ENCODE measurements at places on chromosomes 12 and 14.

DNA sequence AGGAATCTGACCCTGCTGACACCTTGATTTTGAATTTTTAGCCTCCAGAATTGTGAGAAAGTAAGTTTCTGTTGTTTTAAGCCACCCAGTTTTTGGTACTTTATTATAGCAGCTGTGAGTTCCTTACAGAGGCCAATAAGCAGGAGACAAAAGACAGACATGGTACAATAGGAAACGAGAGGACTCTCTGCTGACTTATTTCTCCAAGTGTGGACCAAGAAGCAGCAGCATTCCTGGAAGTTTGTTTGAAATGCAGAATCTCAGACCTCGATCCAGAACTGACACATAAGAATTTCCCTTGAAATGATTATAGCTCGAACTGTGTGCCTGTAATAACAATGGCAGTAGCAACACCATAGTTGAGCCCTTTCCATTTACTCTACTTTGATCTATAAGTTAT, 31.9 kb upstream of the LUM start:
- DNase-seq: no peak

- DNase-seq: peak; percentile 31
Observed at GRCh38 chr14:88204221-88204620, 118.8 kb downstream of the KCNK10 start.

GRCh38 chr12:49367381-49368239, at the start of gene SPATS2:
TSS of gene SPATS2 (plus strand) at chr12:49367462. CDS start at chr12:49461013, 93,551 bp downstream.
- DNase-seq: peak; percentile 98

DNA sequence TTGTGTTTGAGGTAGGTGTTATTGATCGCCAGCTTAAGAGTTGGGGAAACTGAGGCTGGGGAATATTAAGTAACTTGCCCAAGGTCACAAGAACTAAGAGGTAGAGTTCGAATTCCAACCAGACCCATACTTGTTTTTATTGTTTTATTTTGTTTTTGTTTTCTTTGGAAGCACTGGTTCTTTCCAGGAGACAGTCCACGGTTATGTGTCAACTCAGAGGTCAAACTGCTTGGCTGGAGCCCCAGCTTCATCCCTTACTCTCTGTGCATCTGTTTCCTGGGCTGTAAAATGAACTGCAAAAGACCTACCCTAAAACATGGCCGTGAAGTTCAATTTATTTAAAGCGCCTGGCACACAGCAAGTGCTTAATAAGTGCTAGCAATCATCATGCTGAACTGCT, 74.4 kb upstream of the MAP1LC3B2 start:
- DNase-seq: no peak

GRCh38 chr12:88057994-88058718, 29.0 kb upstream of the C12orf50 start:
- no peak for DNase-seq

- peak; percentile 75 for DNase-seq
Observed at GRCh38 chr12:103495469-103496456, at the start of gene C12orf42. TSS of gene C12orf42 (minus strand) at chr12:103495968. CDS start at chr12:103478426, 17,542 bp downstream.

DNA sequence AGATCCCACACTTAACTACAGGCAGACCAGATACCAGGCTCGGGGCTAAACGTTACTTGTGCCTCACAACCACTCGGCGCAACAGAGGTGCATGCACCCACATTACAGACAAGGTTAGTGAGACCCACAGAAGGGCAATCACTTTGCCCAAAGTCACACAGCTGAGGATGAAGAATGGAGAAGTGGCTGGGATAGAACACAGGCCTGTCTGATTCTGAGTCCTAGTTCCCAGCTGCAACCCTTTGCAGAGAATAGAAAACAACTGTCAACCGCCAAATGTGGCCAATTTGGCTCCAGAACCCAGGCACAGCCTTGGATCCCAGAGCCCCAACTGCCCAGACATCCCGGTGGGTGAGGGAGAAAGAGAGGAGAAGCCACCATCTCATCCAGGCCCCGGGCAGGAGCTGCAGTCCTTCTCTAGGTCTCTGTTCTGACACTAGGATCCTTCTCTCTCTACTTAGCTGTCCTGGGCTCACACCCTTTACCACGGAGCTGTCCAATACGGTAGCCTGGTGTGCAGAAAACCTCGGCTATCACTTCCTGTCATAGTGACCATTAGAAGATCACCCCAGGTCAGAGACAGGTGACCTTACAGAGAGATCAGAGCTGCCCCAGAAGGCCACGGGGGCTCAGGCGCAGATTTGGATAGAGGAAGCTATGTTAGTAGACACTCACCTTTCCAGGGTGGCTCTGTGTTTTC, 59.1 kb downstream of the FAM222A start:
- DNase-seq: no peak

DNA sequence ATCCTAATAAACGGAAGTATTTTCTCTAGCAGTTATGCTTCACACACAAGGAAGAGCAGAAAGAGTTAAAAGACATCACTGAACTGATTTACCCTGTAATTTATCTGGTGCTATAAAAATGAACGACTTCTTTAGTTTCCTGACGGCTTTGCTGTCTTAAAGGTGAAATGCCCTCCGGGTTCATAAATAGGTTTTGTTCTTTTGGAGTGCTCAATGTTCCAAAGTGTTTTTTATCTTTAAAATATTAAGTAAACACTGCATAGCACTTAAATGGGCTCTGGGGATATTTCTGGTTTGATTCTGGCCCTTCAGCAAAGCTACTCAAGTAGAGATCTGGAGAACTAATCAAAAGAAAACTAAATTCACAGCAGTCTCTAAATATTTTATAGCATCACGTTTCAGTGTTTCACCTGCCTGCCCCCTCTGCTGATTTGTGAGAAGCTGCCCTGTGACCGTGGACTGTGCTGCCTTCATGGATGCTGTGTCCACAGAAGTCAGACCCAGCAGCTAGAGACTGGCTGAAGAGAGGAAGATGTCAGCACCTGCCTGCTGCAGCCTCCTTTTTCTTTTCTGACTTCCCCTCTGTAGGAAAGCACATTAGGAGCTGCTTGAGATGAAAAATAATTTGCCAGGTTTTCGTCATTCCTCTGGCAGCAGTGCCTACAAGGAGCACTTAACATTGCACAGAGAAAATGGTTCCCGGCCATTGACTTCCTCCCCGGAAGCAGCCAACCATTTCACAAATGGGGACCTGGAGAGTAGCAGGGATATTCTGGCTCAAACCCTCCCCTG, 205.1 kb upstream of the FSCB start:
- no peak for DNase-seq

DNA sequence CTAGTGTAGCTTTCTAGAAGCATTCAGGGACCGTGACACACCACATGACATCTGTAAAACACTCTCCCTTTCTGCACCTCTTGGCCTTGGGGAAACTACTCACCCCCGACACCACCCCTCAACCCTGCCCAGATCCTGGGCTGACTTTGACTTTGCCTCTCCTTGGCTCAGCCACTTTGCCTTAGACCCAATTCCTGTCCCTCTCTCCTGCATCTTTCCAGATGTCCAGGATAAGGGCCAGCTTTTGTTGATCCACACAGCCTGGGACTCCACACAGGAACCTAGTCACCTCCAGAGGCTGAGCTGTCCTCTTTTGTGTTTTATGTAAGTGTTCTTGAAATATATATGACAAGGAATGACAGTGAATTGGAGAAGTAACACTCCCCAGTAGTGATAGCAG, 153.7 kb upstream of the PLXNC1 start:
- DNase-seq: no peak

DNA sequence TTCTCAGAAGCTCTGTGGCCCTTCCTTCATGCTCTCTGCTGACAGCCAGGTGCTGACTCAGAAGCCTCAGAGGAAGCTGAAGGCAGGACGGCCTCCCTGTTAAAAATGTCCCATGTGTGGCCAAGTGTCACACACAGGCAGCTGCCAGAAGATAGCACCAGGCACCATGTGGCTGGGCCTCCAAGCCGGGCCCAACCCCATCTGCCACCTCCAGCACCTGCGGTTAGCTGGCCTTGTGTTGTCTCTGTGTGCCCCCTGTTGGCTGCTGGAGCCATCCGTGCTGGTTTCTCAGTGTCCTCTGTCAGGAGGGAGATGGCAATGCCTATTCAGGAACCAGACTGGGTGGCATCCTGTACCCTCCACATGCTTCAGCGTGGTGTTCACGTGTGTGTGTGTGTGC, 63.2 kb downstream of the TSPAN11 start:
- DNase-seq: peak; percentile 83

- no peak for DNase-seq
Observed at GRCh38 chr14:101055106-101055662, 151.7 kb upstream of the RTL1 start.

- no peak for DNase-seq
Observed at GRCh38 chr14:29857551-29857950, 70.1 kb downstream of the PRKD1 start.

- no peak for DNase-seq
Observed at GRCh38 chr12:46538976-46539375, 166.4 kb upstream of the SLC38A2 start.

GRCh38 chr12:20601668-20602280, 93.4 kb upstream of the SLCO1C1 start:
- peak; percentile 47 for DNase-seq

GRCh38 chr12:113056631-113057488, at the start of gene DTX1:
TSS of gene DTX1 (plus strand) at chr12:113056730. CDS start at chr12:113058193, 1,463 bp downstream.
- DNase-seq: no peak

- no peak for DNase-seq
Observed at GRCh38 chr12:62516927-62517326, 50.3 kb downstream of the MON2 start.

- DNase-seq: peak; percentile 47
Observed at GRCh38 chr14:26403760-26404159, 194.1 kb downstream of the NOVA1 start.

- DNase-seq: no peak
Observed at GRCh38 chr14:58055497-58056010, 96.5 kb downstream of the ARMH4 start.

DNA sequence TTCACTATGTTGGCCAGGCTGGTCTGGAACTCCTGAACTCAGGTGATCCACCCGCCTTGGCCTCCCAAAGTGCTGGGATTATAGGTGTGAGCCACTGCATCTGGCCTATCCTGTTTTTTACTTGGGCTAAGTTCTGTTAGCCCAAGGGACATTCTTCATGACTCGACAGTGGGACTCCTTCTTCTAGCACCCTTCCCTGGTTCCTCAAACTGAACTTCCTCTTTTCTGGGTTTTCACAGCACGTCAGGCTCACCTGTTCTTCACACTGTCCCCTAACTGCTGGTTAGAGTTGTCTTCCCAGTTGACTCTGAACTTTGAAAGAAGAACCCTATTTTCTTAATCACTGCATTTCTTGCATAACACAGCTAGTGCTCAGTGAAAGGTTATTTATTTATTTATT, 22.5 kb downstream of the CABP1 start:
- DNase-seq: no peak

- no peak for DNase-seq
Observed at GRCh38 chr12:27064397-27065342, 17.7 kb downstream of the C12orf71 start.

DNA sequence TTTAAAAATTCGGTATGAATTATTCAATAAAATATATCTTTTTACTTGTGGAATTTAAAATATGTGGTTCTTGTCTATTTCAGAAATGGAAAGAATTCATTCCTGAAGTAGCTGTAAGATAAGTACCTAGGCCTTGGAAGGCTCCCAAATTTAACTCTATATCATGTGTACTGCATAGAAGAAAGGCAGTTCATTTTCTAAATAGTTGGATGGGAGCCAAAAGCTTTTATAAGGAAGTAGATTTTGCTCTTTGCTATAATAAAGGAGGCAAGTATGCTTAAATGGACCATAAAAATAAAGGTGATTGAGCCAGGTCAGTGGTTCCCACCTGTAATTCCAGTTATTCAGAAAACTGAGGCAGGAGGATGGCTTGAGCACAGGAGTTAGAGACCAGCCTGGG, 187.5 kb downstream of the ATXN7L3B start:
- DNase-seq: no peak

- DNase-seq: peak; percentile 58
Observed at GRCh38 chr12:123271001-123271668, 521 bp downstream of the CDK2AP1 start.
